ENCODE measurements at places on chromosomes 12 and 14. TPM values are rescaled to one million over a fixed set of nuclear protein-coding genes. Genes with fewer than 3 reads are reported as not detected.

GRCh38 chr14:94548131-94548998 lies 12.9 kb upstream of the SERPINA4 start:
- H3K4me1 ChIP-seq: no peaks in the 10 kb centered on the region
- no peak for DNase-seq
- H3K4me3 ChIP-seq: no peak overlapping the region

DNA sequence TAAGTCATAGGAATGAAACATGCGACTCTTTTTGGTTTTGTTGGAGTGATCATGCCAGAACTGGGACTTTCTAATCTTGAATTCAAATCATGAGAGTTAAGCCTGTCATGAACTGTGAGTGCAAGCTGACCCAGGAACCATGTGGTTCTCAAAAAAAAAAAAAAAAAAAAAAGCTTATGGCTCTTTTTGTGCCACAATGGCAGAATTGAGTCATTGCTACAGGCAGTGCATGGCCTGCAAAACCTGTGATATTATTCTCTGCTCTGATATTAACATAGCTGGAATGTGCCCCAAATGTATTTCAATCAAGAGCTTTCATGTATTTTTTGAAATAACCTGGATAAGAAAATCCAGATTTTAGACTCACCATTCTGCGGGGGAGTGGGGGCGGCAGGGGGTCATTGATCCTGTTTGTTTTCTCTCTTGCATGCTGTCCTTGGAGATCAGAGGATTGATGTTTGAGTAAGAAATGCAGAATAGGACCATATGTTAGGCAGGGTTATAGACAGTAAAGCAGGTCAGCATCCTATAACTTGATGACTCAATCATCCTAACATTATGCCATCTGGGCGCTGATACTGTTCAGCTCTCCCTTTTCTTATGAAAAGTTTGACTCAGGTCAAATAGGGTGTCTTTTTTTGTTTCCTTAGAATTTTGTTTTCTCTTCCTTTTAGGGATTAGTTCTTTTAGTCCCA lies 797.4 kb downstream of the DIO2 start:
- H3K4me1 ChIP-seq: no peaks in the 10 kb centered on the region
- H3K4me3 ChIP-seq: no peak overlapping the region
- DNase-seq: no peak
- no peaks in the 10 kb centered on the region for H3K36me3 ChIP-seq
- no peak overlapping the region for H3K27ac ChIP-seq

DNA sequence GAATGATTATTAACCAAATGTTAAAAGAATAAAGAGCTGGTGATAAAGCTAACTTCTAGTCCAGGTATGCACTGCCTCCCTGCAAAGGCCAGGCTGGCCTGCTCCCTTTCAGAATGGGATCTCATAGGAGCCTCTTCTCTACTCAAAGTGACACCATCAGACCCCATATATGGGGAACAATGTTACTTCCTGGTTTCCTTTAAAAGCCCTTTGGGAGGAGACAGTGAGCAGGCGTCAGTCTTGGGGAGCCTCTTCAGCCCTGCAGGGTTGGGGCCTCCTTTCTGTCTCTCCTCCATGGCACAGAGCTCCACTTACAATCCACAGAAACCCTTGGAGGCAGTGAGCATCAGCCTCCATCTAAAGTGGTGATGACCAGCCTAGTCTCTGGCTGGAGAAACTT lies 17.3 kb upstream of the GPRC5A start:
- no peaks in the 10 kb centered on the region for H3K36me3 ChIP-seq
- no peak overlapping the region for H3K4me3 ChIP-seq
- no peaks in the 10 kb centered on the region for H3K27me3 ChIP-seq
- no peak overlapping the region for H3K27ac ChIP-seq
- peaks cover 37% of the 10 kb centered on the region for H3K4me1 ChIP-seq
- no peak for DNase-seq

Gene PTHLH
- total RNA-seq: 5.4 TPM
